ENCODE measurements at places on chromosomes 7 and 10. TPM values are rescaled to one million over a fixed set of nuclear protein-coding genes. Genes with fewer than 3 reads are reported as not detected.

GRCh38 chr7:112122798-112123197, 83.4 kb downstream of the DOCK4 start:
- no peak for DNase-seq

DNA sequence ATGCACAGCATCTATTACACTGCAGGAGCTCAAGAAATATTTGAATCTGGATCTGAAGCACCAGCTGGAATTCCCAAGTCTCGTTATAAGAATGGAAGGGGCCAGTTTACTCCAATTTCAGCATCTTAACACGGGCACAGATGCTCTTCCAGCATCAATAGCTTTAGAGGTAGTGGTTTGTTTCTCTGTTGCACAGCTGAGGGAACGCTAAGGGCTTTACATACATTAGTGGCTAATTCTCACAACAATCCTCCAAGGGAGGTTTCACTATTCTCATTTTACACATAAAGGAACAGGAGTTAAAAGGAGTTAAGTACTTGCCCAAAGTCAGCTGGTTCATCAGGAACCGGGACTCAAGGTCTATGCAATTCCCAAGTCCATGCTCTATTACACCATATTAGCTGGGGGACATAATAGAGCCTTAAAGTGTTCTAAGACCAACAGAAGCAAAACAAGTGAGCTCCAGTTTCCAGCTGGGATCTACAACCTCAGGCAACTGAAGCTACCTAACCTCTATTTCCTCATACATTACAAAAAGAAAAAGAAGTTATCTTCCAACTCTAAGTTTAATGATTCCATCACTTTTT, 9.9 kb downstream of the XPNPEP1 start:
- DNase-seq: no peak

The ITIH5 gene
- total RNA-seq: 0.30 TPM

The ZKSCAN1 gene
- 99.9 TPM for total RNA-seq

The TEX47 gene
- total RNA-seq: not detected

The PPP1R17 gene
- total RNA-seq: not detected

DNA sequence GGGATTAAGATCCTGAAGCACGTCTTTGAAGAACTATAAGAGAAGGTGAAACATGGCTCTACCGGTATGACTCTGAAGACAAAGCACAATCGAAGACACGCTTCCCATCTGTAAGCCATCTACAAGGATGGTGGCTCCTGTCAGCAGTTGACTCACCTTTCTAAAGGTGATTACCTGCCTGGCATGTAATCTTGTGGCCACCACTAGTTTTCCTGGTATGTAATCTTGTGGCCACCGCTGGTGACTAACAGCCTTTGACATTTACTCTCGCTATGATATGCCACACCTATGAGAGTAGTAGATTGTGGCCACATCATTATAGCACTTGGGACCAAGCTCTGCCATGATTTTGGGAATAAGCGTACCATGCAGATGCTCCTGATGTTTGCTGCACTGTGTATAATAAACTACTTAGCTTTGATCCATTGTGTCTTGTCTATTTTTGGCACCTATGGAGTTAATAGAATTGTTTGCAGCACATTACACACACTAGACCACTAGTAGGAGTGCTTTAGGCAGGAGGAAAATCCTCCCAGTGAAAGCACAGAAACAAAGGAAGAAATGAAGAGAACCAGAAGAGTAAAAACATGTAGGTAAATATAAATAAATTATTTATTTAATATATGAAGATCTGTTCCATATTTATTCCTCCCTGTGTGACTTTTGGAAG, 59.8 kb downstream of the VAX1 start:
- no peak for DNase-seq

The ACTL6B gene
- total RNA-seq: not detected

DNA sequence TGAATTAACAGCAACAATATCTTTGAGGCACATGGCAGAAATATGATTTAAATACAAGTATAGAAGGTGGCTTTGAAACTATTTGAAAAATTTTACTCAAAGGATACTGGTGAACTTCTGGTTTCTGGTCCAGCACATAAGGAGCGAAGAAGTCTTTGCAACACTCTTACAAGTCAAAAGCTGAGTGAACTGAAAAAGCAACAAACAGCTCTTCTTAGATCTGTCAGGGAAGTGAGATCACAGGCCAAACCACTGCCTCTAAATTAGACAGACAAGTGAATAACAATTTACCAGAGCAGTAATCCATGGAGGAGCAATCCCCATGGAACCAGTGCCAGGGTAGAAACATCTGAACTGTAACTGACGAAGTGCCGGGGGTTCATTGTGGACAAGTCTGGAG, 9.6 kb upstream of the VWC2 start:
- DNase-seq: no peak

The WEE2 gene
- not detected for total RNA-seq

- no peak for DNase-seq
These were observed 3.5 kb downstream of the POLR3A start for GRCh38 chr10:78025685-78026364.

DNA sequence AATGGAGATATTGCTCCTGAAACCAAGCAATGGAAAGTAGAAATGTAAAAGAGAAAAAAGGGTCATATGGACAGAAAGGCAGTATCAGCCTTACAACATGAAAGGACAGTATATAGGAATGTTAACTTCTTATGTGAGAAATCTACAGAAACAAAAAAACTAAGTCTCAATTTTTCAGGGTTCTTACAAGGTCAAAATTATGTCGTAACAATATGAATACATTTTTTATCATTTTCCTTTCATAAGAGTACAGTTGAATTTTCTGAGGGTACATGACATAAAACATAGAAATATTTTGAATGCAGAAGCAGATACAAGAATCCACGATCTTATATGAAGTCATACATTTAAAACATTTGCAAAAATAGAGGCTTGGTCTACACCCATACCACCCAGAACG, 10.7 kb downstream of the DNA2 start:
- no peak for DNase-seq

The SGCE gene
- 6.5 TPM for total RNA-seq

The DRGX gene
- total RNA-seq: not detected

The DLX6 gene
- not detected for total RNA-seq

DNA sequence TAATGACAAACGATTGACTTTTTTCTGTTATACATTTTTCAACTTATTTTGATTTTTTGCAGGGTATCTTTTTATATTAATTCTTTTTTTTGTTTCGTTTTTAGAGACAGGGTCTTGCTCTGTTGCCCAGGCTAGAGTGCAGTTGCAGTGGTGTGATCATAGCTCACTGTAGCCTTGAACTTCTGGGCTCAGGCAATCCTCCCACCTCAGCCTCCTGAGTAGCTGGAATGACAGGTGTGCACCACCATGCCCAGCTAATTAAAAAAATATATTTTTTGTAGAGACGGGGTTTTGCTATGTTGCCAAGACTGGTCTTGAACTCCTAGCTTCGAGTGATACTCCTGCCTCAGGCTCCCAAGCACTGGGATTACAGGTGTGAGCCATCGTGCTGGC, 601.3 kb downstream of the PARD3 start:
- no peak for DNase-seq

- no peak for DNase-seq
These were observed 298.3 kb downstream of the GALNT17 start for GRCh38 chr7:71430246-71430645.

The SUN3 gene
- total RNA-seq: not detected

DNA sequence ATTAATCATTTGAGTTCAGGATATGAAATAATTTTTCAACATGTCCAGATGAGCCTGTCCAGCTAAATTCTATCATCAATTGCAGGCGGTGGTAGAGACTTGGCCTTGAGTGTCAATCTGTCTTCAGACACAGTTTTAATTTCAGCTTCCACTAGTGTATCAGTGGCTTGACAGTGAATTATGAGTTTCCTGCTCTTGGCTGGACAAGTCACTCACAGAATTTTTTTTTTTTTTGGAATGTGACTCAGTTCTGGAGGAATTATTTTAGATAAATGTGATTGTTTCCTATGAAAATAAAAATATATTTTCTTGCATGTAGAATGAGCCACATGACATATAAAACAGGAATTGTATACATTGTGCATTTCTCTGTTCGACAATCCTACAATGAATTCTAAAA, 319.9 kb upstream of the AKR1E2 start:
- DNase-seq: no peak

DNA sequence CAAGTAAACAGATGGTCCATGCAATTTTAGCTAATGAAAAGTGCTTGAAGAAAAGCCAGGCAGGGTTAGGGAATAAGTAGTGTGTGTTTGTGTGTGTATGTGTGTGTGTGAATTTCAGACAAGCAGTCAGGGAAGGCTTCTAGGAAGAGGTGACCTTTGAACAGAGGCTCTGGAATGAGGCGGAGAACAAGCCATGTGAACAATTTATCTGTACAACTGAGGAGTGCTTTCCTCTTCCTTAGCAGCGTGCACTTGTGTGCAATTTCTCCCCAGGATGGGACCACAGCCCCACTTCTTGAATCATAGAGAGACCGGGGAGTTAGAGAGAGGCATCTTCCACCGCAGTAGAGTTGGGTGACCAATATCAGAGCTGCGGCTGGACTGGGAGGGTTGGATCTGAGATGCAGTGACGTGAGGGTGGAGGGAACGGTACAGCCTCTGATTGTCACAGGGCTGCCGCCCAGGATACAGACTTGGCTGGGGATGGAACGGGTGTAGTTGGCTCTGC, 69.2 kb upstream of the FAM171A1 start:
- DNase-seq: no peak

- DNase-seq: no peak
These were observed 80.5 kb downstream of the RTKN2 start for GRCh38 chr10:62188021-62188616.

DNA sequence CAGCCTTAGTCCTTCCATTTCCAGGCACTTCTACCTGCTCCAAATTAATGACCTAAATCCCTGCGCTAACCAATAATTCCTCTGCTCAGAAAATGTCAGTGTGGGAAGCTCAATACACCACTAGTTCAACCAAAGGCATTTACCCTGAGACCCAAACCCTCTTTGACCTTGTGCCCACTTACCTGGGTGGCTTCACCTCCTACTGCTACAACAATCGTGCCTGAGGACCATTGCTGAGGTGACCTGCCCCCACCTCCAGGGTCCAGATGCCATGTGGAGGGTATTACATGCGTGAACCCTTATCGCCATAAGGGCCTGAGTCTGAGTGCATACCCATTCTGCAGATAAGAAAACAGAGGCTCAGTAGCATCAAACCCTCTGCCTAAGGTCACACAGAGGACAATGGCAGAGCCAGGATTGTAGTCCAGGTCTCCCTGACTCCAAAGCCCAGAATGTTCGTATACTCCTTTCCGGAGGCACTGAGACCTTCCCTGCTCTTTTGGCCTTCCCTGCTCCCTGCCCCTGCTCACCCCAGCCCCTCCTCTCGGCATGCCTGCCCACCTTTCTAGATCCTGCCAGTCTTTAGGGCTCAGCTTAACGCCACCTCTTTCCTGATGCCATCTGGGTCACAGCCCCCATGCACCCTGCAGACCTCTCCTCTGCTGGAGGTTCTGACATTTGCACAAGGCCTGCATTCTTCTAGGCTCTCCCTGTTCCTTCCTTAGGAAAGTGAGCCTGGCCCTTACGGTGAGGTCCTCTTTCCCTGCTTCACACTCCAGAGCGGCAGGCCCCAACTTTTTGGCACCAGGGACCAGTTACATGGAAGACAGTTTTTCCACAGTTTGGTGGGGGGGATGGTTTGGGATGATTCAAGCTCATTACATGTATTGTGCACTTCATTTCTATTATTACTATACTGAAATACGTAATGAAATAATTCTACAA, 94.9 kb downstream of the CHST15 start:
- DNase-seq: peak; percentile 40

GRCh38 chr10:6119962-6120361, 31.1 kb downstream of the RBM17 start:
- no peak for DNase-seq

- no peak for DNase-seq
These were observed 4.3 kb downstream of the PDCD4 start for GRCh38 chr10:110876000-110876399.

The NPFFR1 gene
- not detected for total RNA-seq

The PRLHR gene
- total RNA-seq: not detected

- DNase-seq: no peak
These were observed 6.6 kb upstream of the KCP start for GRCh38 chr7:128917122-128917521.

- no peak for DNase-seq
These were observed 776.1 kb downstream of the MAGI2 start for GRCh38 chr7:78677391-78677790.

GRCh38 chr7:3991731-3992231, 690.3 kb upstream of the FOXK1 start:
- DNase-seq: no peak

- DNase-seq: no peak
These were observed 3.3 kb downstream of the MKI67 start for GRCh38 chr10:128122931-128123330.

- DNase-seq: no peak
These were observed 147.4 kb downstream of the CYP26A1 start for GRCh38 chr10:93221171-93221496.

DNA sequence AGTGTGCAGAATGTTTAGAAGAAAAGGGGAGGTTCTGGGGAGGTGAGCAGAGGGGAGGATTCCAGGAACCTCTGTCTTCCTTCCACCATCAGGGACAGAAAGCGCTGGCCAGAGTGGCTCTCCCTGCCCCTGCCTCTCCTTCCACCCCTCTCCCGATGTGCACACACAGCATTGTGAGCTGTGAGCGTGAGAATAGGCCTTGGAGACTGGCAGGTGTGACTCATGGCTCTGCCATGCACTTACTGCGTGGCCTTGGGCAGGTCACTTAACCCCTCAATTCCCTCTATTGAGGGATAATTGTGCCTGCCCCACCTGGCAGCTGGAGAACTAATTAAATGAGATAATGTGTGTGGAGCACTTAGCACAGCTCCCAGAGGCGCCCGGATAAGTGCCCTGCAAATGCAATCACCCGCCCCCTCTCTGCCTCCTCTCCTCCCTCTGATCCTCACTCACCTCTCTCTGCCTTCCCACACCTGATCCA, 115.4 kb downstream of the ZMIZ1 start:
- no peak for DNase-seq

The TAC1 gene
- total RNA-seq: not detected

DNA sequence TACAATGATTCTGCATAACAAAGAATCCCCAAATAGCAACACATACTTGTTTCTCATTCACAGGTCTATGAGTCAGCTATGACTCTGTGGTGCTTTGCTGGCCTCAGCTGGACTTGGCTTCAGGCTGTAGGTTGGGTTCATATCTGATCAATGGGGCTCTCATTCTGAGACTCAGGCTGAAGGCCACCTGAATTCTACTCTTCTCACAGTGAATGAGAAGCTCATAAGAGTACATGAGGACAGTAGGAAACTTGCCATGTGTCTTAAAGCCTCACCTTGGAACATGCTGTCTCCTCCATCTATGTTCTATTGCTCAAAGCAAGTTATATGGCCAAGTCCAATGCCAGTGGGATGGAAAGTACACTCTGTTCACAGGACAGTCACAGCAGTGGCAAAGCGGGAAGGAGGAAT, 292.9 kb downstream of the BMPER start:
- no peak for DNase-seq

The OR2A7 gene
- total RNA-seq: 1.9 TPM

The IFIT3 gene
- 8.7 TPM for total RNA-seq

GRCh38 chr7:92625617-92626016, 35.4 kb upstream of the FAM133B start:
- no peak for DNase-seq

The PON3 gene
- 256 TPM for total RNA-seq

The TMEM229A gene
- not detected for total RNA-seq

GRCh38 chr10:98106531-98106930, 27.9 kb upstream of the R3HCC1L start:
- no peak for DNase-seq

Measured in left lobe of liver (tissue), 2 donors.